ENCODE measurements at places on chromosomes 16 and 17. TPM values are rescaled to one million over a fixed set of nuclear protein-coding genes. Genes with fewer than 3 reads are reported as not detected.

The TEX19 gene
- under 0.01 TPM for total RNA-seq

The ABCA8 gene
- total RNA-seq: 1.4 TPM

The MEFV gene
- not detected for total RNA-seq

The CA7 gene
- total RNA-seq: not detected

The SYT17 gene
- 2.4 TPM for total RNA-seq

The MPP3 gene
- total RNA-seq: 5.9 TPM

The MAP2K3 gene
- 19.6 TPM for total RNA-seq

The KRT39 gene
- not detected for total RNA-seq

The FLOT2 gene
- total RNA-seq: 92.9 TPM
